ENCODE measurements at places on chromosomes 6 and 20.

DNA sequence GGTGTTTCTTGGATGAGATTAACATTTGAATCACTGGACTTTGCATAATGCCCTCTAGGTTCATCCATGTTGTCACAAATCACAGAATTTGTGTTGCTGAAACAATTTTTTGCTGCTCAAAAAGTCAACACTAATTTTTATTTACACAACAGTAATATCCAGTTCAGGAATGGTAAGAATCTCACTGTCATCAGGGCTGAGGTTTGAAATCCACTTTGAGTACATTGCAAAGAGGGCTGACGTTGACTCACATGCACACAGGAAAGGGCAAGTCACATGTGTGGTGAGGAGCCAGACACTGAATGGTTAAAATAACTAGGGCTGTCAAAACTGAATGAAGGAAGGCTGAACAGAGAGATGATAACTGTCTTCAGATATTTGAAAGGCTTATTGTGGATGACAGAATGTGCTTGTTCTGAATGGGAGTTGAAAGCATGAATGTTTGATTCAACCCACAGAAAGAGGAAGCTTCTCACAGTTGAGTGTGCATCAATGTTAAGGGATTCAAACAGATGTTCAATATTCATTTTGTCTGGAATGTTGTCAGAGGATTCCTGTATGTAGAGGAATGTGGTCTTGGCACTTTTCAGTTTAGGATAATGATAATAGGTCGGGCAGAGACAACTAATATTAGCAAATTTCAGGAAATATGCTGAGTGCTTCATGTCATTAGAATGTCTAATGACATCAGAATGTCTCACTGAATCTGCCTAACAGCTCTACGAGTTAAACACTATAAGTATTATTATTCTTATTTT, 3.6 kb upstream of the ADGRG6 start:
- DNase-seq: no peak

DNA sequence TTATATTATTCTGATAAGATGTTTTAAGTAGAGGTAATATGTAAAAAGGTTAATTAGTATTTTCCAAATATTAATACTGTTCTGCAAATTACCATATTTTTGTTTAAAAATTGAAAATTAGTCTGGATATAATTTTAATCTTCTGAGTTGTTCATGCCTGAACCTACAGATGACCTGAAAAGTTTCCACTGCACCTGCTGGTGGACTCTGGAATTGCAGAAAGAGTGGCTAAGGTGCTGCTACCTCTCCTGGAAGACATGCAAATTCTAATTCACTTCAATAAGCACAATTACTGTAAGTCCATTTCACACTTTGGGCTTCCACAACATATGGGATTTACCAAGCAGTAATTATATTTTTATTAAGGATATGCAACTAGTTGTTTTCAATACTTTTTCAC, 77.7 kb upstream of the OLIG3 start:
- DNase-seq: no peak

- no peak for DNase-seq
Measured at GRCh38 chr20:62739067-62739466, 30.4 kb downstream of the NTSR1 start.

GRCh38 chr6:16512544-16513290, 248.5 kb downstream of the ATXN1 start:
- no peak for DNase-seq

- no peak for DNase-seq
Measured at GRCh38 chr6:15504040-15504495, 158.8 kb downstream of the DTNBP1 start.

GRCh38 chr6:27062755-27063154, 184.7 kb upstream of the PRSS16 start:
- no peak for DNase-seq

DNA sequence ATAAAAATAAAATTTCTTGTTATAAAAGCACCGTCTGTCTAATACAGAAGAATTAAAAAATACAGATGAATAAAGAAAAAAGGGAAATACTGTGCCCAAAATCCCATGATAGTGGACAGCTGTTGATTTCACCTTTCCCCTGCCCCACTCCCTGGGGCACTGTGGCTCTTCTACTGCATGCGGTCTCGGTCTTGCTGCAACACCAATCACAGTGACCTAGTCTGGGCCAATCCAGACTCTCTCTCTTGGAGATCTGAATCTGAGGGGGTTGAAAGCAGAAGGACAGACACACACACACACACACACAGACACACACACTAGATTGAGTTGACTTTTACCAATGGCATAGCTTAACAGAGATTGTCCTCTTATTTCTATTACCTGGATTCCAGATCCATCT, 70.5 kb upstream of the FYN start:
- DNase-seq: no peak

GRCh38 chr20:36526521-36527011, 14.8 kb upstream of the MYL9 start:
- DNase-seq: no peak

DNA sequence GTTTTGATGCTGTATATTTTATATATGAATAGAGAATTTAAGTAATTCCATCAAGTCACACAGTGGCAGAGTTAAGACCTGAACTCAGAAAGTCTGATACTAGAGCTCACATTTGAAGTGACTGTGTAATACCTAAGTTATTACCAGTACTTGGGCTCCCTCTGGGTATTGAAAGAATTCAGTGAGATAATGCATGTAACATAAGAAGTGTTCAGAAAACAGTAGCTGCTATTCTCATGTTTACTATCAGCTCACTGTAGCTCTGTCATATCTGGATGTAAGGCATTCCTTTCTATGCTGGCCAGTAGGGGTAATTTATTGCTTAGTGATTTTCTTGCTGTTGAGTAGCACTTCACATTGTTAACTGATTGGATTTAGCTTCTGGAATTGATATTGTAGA, 44.6 kb downstream of the NKX2-4 start:
- DNase-seq: no peak

DNA sequence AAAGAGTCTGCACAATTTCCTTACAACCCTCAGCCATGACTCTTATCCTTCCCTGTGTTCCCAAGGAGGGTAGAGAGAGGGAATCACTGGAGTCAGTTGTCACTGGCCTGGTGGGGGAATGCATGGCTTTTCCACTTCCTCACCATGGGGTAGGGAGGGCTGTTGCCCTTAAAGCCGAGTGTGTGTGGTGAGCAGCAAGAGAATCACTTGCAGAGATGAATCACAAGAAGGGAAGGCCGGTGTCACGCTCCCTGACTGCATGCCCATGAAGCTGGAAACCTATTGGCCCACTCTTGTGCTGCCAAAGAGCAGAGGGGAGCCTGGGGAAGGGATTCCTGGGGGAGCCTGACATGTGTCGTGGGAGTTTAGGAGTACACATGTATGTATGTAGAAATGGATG, 18.1 kb upstream of the BMP6 start:
- DNase-seq: no peak

DNA sequence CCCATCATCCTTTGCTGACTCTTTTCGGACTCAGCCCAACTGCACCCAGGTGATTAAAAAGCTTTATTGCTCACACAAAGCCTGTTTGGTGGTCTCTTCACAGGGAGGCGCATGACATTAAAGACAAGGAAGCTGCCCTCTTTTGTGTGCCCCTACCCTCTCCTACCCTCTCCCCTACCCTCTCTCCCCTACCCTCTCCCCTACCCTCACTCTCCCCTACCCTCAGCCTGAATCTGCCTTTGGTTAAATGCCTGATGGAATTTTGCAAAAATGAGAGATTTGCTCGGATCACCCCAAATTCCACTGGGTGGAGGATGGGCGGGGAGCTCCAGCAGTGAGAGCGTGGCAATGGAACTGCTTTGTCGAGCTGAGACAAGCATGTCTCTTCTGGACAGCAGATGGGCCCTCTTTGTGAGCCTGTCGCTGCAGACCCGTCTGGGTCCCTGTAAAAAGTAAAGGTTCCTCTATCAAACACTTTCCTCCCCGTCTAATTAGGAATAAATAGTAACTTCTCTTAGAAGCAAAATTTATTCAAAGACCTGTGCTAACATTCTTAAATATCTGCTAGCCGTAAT, 76.4 kb upstream of the MLN start:
- DNase-seq: no peak

- DNase-seq: no peak
Measured at GRCh38 chr20:54711071-54711470, 235.7 kb downstream of the DOK5 start.

- no peak for DNase-seq
Measured at GRCh38 chr20:60869625-60870024, 382.4 kb upstream of the CDH4 start.

DNA sequence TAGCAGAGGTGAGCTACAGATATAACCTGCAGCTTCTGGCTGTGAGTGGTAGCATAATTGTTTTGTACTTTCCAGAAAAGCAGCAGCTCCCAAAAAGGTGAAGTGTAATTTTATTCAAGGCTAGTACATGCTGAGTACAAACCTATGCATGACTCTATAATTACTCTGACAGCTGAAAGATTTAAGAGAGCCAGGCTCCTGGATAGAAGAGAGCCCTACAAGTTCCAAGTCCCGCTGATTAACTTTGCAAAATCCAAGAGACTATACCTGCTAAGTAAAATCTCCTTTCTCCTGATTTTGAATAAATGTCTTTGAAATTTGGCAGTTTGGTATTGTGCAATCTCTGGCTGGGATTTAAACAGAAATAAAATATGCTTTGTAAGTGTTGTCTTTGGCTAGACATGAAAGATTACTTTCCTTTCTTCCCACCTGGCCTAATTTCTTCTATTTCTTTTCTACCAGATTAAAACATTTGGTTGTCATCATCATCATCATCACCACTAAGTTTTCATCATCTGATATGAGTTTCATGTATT, 79.5 kb downstream of the CTNNBL1 start:
- DNase-seq: no peak

- DNase-seq: no peak
Measured at GRCh38 chr6:119501798-119502483, 152.4 kb upstream of the MAN1A1 start.

- DNase-seq: no peak
Measured at GRCh38 chr6:132969196-132969595, 154.8 kb downstream of the RPS12 start.

DNA sequence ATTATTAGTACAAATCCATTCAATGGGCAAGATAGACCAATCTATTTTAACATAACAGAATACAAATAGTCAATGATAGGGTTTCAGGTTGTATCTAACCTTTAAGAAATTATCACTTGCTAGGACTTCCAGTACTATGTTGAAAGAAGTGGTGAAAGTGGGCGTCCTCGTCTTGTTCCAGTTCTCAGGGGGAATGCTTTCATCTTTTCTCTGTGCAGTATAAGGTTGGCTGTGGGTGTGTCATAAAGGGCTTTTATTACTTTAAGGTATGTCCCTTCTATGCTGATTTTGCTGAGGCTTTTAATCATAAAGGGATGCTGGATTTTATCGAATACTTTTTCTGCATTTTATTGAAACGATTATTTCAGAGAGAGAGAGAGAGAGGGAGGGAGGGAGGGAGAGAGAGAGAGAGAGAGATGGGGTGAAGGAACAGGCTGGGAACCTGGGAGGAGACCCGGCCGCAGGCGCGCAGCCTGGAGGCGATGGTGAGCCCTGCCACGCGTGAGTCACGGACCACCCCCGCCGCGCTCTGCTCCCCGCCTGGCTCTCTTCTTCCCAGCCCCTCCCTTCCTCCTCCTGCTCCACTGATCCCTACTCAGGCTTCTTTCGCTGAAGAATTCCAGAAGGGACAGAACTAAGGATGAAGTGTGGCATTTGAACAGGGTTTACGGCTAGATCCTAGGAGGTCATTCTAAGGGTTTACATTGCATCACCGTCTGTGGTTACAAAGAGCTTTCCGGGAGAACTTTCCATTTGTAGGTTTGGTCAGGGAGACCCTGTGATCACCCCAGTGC, 45.5 kb upstream of the HLA-E start:
- no peak for DNase-seq

DNA sequence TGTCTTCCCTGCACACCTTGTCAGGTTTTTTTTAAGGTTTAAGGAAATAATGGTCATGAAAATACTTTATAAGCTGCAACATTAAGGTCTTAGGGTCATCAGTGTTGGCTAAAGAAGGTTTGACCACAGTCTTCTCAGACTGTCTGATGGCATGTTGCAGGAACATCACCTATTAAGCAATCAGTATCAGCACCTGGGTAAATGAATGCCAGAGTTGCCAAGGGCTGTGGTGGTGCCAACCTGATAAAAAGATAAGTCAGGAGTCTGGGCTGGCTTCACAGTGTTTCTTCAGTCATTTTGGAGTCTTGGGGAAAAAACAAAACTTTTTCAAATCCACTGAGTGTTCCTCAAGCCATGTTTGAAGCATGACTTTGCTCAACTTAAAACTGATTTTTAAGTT, 61.5 kb upstream of the VSTM2L start:
- DNase-seq: peak; percentile 78

DNA sequence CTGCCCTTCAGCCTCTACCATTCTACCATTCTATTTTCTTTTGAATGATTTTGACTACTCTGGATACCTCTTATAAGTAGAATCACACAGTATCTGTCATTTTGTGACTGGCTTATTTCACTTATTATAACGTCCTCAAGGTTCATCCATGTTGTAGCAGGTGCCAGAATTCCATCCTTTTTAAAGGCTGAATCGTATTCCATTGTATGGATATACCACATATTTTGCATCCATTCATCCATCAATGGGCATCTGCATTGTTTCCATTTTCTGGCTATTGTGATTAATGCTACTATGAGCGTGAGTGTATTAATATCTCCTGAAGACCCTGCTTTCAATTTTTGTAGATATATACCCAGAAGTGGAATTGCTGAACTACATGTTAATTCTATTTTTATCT, 105.5 kb downstream of the SYNE1 start:
- no peak for DNase-seq

GRCh38 chr6:56671160-56671559, 28.5 kb upstream of the DST start:
- DNase-seq: no peak

DNA sequence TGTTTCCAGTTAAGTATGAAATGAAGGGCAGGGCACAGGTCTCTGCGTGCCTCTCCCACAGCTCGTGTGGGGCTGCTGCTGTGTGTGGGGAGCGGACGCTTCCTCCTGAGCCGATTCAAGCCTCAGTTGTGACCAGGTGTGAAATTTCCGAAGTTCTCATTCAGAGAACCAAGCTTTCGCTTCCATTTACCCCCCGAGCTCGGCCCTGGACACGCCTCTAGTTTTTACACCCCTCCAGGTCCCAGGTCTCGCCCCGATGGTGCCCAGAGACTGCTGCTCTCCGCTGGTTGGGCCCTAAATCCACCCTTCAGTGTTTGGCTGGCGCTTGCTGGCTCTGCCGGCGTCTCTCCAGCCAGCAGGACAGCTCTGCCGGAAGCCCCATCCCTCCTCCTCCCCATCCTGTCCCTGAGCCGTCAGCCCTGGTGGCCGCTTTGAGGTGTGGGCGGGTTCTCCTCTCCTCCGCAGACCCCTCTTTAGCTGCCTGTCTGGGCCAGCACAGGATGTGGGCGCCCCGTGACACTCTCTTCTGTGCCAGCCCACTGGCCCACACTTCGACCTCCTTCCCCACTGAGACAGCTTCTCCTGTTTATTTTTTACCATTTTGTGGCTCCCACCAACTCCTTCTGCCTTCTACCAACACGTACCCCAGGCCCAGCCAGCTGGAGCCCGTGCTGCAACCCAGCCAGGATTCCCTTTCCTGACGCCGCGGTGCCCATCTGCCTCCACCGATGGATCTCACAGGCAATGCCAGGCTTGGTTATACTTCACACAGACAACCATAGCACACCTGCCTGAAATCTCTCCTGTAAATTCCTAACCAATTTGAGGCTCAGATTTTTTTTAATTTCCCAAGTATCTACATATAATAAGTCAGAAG, 142.8 kb downstream of the DLL1 start:
- DNase-seq: no peak
